ENCODE measurements at places on chromosomes 13 and 19. TPM values are rescaled to one million over a fixed set of nuclear protein-coding genes. Genes with fewer than 3 reads are reported as not detected.

GRCh38 chr13:73146707-73147106, 87.9 kb downstream of the KLF5 start:
- no peaks in the 10 kb centered on the region for H3K36me3 ChIP-seq
- no peaks in the 10 kb centered on the region for H3K4me1 ChIP-seq
- no peak overlapping the region for H3K27ac ChIP-seq
- DNase-seq, result no peak

GRCh38 chr13:32905063-32905863, 111.0 kb upstream of the KL start:
- H3K4me3 ChIP-seq, result peak overlapping the region; percentile 36
- H3K27me3 ChIP-seq, result peaks cover 12% of the 10 kb centered on the region
- H3K36me3 ChIP-seq, result no peaks in the 10 kb centered on the region
- H3K27ac ChIP-seq, result peak overlapping the region; percentile 63
- peaks cover 14% of the 10 kb centered on the region for H3K4me1 ChIP-seq

DNA sequence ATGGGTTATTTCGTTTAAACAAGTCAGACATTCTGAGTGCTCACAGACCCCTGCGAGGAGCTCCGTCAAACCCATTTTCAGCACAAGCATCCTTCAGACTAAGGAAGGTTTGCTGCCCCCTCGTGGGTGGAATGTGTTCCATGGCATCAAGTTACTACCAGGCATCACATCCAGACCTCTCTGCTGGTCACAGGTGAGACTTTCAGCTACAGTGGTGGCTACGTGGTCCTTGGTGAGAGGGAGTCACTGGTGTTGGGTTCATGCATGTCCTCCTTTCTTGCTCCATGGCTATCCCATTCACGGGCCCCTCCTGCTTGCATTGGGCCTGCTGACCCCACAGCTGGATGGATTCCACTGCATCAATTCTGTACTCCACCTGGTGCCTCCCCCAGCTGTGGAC, 9.1 kb upstream of the LILRB5 start:
- no peak overlapping the region for H3K4me3 ChIP-seq
- H3K27ac ChIP-seq, result no peak overlapping the region
- no peak for DNase-seq
- no peaks in the 10 kb centered on the region for H3K36me3 ChIP-seq

GRCh38 chr13:113053801-113054604, 51.6 kb upstream of the F7 start:
- peaks cover 4% of the 10 kb centered on the region for H3K27me3 ChIP-seq
- no peaks in the 10 kb centered on the region for H3K36me3 ChIP-seq
- H3K4me1 ChIP-seq, result no peaks in the 10 kb centered on the region
- H3K27ac ChIP-seq, result no peak overlapping the region

GRCh38 chr13:28494504-28494777, 487 bp downstream of the FLT1 start:
- no peaks in the 10 kb centered on the region for H3K36me3 ChIP-seq
- peaks cover 11% of the 10 kb centered on the region for H3K4me1 ChIP-seq
- H3K4me3 ChIP-seq, result no peak overlapping the region

GRCh38 chr13:109371066-109371465, 415.3 kb downstream of the IRS2 start:
- H3K4me3 ChIP-seq, result no peak overlapping the region
- DNase-seq, result no peak
- H3K36me3 ChIP-seq, result no peaks in the 10 kb centered on the region
- H3K27ac ChIP-seq, result no peak overlapping the region

DNA sequence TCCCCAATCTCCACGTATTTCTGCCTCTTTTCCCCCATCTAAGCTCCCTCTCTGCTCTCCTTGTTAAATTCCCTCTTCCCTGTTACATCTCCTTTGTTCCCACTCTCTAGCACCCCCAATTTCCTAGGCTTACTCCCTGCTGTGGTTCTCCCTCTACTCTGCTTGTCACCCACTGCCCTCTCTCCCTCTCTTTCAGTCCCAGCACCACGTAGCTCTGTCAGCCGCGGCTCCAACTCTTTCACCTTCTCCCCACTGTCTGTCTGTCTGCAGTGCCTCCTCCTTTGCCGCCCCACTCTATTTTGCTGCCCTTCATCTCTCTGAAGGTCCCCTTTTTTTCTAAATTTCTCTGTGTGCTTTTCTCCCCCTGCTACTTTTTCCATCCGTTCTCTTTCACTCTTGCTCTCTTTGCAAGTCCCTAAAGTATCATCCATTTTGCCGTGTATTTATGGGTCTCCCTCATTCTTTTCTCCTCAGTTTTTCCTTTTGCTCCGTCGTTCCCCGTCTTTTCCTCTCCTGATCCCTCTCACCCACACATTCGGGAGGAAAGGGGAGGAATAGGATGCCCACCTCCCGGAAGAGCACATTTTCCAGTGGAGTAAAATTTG, 937 bp downstream of the ZNF841 start:
- peaks cover 40% of the 10 kb centered on the region for H3K4me1 ChIP-seq
- peak overlapping the region; percentile 99 for H3K4me3 ChIP-seq
- H3K36me3 ChIP-seq, result peaks cover 64% of the 10 kb centered on the region
- DNase-seq, result no peak

DNA sequence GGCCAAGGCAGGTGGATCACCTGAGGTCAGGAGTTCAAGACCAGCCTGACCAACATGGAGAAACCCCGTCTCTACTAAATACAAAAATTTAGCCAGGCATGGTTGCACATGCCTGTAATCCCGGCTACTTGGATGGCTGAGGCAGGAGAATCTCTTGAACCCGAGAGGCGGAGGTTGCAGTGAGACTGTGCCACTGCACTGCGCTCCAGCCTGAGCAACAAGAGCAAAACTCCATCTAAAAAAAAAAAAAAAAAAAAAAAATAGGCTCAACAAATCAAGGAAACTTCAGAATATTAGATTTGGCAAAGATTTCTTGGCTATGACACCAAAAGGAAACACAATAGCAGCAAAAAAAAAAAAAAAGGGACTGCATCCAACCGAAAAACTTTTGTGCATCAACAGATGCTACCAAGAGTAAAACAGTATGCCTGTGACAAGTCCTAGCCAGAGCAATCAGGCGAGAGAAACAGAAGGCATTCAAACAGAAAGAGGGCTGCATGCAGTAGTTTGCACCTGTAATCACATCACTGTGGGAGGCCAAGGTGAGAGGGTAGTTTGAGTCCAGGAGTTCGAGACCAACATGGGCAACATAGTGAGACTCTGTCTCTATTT, 23.8 kb downstream of the ZNF160 start:
- peaks cover 71% of the 10 kb centered on the region for H3K36me3 ChIP-seq
- no peak overlapping the region for H3K4me3 ChIP-seq
- H3K27me3 ChIP-seq, result no peaks in the 10 kb centered on the region
- H3K27ac ChIP-seq, result no peak overlapping the region
- H3K4me1 ChIP-seq, result peaks cover 17% of the 10 kb centered on the region

- H3K27me3 ChIP-seq, result no peaks in the 10 kb centered on the region
- no peak overlapping the region for H3K27ac ChIP-seq
- no peaks in the 10 kb centered on the region for H3K36me3 ChIP-seq
These were observed 77.7 kb downstream of the C1QTNF9 start for GRCh38 chr13:24386816-24387708.

The SPACA6 gene
- total RNA-seq, result 2.7 TPM

DNA sequence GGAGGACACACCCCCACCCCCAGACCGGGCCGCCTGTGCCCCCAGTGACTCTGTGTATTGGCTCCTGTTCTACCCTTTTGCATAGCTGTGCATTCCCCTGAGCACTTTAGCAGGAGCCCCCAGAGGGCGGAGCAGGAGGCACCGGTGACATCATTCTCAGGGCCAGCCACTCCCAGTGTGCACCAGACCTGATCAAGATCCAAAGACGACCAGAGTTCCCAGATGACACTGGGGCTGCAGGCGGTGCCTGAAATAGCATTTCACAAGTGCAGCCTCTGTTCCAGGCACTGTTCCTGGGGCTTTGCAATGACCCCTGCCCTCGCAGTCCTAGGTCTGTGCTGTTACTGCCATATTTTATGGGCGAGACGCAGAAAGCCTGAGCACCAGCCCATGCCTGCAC, 14.5 kb upstream of the PTPRS start:
- H3K4me3 ChIP-seq, result no peak overlapping the region
- H3K27ac ChIP-seq, result no peak overlapping the region
- no peak for DNase-seq
- no peaks in the 10 kb centered on the region for H3K4me1 ChIP-seq
- peaks cover 30% of the 10 kb centered on the region for H3K27me3 ChIP-seq

GRCh38 chr19:47296036-47296435, 13.6 kb upstream of the C5AR1 start:
- no peaks in the 10 kb centered on the region for H3K27me3 ChIP-seq
- H3K4me3 ChIP-seq, result no peak overlapping the region
- peaks cover 11% of the 10 kb centered on the region for H3K4me1 ChIP-seq
- H3K27ac ChIP-seq, result no peak overlapping the region
- H3K36me3 ChIP-seq, result no peaks in the 10 kb centered on the region
- DNase-seq, result peak; percentile 82

GRCh38 chr19:10145031-10145430, 25.3 kb upstream of the EIF3G start:
- H3K36me3 ChIP-seq, result peaks cover 11% of the 10 kb centered on the region
- no peak overlapping the region for H3K4me3 ChIP-seq
- H3K27me3 ChIP-seq, result no peaks in the 10 kb centered on the region

DNA sequence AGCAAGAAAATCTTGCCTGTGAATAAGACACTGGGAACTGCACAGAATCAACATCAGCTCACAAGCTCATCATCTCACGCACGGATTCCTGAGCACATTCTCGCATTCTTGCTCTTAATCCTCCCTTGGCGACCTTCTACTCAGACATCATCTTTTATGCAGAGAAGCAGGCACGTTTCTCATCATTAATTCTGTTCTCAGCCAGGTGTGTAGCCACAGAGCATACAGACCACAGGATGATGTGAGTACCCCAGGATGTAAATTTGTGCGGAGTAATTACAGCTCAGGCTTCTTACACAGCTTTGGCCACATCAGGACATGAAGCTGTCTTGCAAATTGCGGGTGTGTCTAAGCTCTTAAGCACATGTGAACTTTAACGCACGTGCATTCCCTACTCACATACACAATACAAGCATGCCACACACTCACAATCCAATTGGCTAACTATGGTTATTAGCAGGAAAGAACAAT, 36.5 kb upstream of the SACS start:
- no peak overlapping the region for H3K27ac ChIP-seq
- H3K4me1 ChIP-seq, result peaks cover 7% of the 10 kb centered on the region
- no peak for DNase-seq
- H3K36me3 ChIP-seq, result no peaks in the 10 kb centered on the region
- no peak overlapping the region for H3K4me3 ChIP-seq
- H3K27me3 ChIP-seq, result peaks cover 5% of the 10 kb centered on the region

The OR7A5 gene
- not detected for total RNA-seq

DNA sequence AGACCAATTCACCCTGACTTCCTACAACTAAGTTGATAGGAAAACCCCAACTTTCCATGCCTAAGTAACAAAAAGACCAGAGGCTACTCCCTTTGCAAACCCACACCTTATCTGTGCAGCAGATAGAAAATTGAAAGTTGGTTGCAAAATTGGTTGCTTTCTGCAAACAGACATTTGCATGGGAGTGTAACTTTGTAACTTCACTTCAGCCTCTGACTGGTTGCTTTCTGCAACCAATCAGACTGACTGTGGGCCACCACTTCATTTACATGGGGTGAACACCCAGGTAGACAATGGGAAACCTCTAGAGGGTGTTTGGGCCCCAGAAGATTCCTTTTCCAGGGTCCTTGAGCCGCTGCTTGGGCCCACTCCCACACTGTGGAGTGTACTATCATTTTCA, 9.8 kb downstream of the TEX30 start:
- DNase-seq, result no peak
- no peak overlapping the region for H3K4me3 ChIP-seq
- no peaks in the 10 kb centered on the region for H3K4me1 ChIP-seq
- no peak overlapping the region for H3K27ac ChIP-seq

DNA sequence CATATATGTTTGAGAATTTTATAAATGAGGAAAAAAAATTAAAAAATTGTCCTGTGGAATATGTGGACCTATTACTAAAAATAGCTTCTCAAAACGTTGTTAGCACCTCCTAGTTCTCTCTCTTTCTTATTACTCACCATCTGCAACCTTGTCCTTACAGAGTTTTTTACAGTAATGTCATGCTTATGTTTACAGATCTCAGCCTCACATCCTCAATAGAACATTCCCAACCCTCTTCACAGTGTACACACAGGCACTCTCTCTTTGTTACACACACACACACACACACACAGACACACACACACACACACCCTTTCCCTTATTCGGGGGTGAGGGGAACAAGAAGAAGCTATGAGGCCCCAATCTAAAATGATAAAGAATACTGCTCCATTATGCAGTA, 197.7 kb downstream of the SLITRK6 start:
- no peaks in the 10 kb centered on the region for H3K4me1 ChIP-seq
- no peaks in the 10 kb centered on the region for H3K27me3 ChIP-seq
- H3K4me3 ChIP-seq, result no peak overlapping the region
- peaks cover 10% of the 10 kb centered on the region for H3K36me3 ChIP-seq

DNA sequence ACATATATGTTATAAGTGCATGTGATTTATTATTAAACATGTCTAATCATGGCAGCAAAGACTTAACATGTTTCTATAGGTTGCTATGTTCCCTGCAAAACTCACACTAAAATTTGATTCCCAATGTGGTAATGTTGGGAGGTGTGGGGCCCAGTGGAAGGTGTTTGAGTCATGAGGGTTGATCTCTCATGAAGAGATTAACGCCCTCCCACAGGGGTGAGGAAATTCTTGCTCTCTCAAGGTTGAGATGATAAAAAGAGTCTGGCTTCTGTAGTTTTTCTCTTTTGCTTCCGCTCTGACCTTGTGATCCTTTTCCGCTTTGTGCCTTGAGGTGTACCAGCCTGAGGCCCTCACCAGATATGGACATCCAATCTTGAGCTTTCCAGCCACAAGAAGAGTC, 737.5 kb upstream of the SLITRK5 start:
- no peaks in the 10 kb centered on the region for H3K27me3 ChIP-seq
- no peaks in the 10 kb centered on the region for H3K4me1 ChIP-seq
- no peak for DNase-seq
- H3K27ac ChIP-seq, result no peak overlapping the region
- H3K36me3 ChIP-seq, result no peaks in the 10 kb centered on the region

DNA sequence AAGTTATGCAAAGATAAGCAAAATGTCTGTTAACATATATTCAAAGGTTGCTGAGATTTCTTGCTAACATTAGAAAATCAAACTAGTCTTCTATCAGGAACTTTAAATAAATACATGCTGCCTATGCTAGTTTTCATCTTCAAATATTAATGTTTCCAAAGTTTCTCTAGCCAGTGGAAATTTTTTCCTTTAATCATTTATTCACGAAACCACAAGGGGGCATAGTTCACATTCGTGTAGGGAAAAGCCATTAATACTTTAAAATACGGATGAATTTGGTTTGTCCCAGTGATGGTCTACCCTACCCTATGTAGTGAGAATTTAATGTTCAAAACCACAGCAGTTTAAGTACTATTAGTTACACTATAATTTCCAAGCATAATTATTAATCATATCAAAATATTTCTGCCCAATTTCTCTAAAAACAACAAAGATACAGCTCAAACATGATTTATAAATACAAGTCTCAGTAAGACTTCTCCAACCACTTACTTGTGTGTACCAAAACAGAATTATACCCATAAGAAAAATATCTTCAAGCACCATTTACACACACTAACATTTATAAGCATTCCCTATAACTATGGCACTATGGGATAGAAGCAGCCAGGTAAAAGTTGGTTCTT, 16.2 kb downstream of the NUFIP1 start:
- no peak for DNase-seq
- peaks cover 1% of the 10 kb centered on the region for H3K36me3 ChIP-seq
- H3K4me3 ChIP-seq, result no peak overlapping the region
- H3K27me3 ChIP-seq, result no peaks in the 10 kb centered on the region
- H3K4me1 ChIP-seq, result no peaks in the 10 kb centered on the region

The CSNK1G2 gene
- 103 TPM for total RNA-seq

GRCh38 chr13:51330791-51331190, 8.7 kb upstream of the SERPINE3 start:
- H3K4me3 ChIP-seq, result no peak overlapping the region
- H3K27ac ChIP-seq, result no peak overlapping the region
- peaks cover 5% of the 10 kb centered on the region for H3K27me3 ChIP-seq
- H3K4me1 ChIP-seq, result peaks cover 12% of the 10 kb centered on the region
- no peaks in the 10 kb centered on the region for H3K36me3 ChIP-seq

The PLVAP gene
- total RNA-seq, result not detected

Measured in natural killer cell treated with Interleukin-12 subunit alpha and Interleukin-12 subunit beta and Interleukin-15 and Interleukin-18, amount 100 ng/mL, for 72 hours (primary cell).